ENCODE measurements at places on chromosomes 1 and 21. TPM values are rescaled to one million over a fixed set of nuclear protein-coding genes. Genes with fewer than 3 reads are reported as not detected.

DNA sequence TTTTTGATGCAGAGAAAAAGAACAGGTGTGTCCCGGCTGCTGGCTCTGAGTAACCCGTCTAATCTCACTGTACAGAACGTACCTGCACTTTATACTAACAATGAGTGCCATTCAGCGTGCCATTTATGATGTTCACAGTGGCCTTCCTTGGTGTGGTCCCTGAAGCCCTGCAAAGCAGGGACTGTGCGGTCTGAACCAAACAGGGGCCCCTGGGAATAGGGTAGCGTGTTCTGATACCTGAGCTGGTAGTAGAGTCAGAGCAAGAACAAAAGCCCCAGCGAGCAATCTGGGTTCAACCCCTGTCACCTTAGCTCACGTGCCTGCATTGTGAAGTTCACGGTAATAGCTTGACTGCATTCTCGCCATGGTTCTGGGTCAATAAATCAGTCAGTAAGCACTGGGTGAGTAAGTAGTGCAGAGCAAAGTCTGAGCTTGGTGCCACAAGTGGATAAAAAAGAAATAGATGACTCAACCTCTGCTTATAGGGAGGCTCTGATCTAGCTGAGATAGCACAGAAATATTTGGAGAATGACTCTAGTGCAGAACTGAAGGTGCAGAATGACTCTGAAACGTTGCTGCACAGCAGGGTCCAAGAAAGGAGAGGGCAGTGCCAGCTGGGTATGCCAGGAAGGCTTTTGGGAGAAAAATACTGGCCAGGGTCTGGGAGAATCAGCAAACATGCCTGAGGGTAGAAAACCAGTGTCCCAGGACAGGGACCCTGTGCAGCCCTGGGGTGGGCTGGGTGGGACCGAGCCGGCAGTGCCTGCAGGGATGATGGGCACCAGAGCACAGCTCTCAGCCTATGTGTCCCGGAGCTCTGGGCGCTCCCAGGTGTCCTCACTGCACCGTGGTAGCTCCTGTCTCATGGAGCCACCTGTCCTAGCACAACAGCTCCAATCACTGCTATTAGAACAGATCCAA is 125.9 kb downstream of the RHOU start:
- H3K4me3 ChIP-seq, result no peak overlapping the region
- H3K27ac ChIP-seq, result no peak overlapping the region
- H3K27me3 ChIP-seq, result no peaks in the 10 kb centered on the region
- peaks cover 9% of the 10 kb centered on the region for H3K4me1 ChIP-seq
- no peaks in the 10 kb centered on the region for H3K36me3 ChIP-seq

- DNase-seq, result no peak
- H3K27me3 ChIP-seq, result no peaks in the 10 kb centered on the region
- H3K27ac ChIP-seq, result no peak overlapping the region
- H3K4me3 ChIP-seq, result no peak overlapping the region
- no peaks in the 10 kb centered on the region for H3K4me1 ChIP-seq
Observed at GRCh38 chr1:232147215-232147614, 482.7 kb downstream of the SIPA1L2 start.

DNA sequence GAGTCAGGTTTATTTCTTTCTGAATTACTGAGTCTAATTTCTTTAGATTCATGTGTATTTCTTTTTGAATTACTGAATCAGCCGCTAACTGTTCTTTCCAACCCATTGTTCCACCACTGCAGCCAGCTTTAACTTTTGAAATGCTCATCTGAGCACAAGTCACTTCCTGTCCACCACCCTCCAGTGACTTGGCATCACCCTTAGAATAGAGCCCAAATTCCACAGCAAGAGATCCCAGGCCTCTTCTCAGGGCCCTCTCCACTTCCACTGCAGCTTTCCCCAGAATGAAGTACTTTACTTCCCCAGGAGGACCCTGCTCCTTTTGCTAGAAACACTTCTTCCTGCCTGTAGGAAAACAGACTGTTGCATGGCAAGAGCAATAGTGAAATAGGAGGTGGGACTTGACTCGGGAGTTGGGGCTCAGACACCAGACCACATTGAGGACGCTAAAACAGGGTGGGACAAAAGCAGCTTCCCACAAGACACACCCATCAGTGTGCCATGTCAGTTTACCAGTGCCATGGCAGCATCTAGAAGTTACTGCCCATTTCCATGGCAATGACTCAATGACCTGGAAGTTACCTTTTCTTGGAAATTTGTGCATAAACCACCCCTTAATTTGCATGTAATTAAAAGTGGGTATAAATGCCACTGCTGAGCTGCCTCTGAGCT is 56.5 kb upstream of the ADAR start:
- DNase-seq, result no peak
- H3K36me3 ChIP-seq, result no peaks in the 10 kb centered on the region
- no peaks in the 10 kb centered on the region for H3K4me1 ChIP-seq
- no peaks in the 10 kb centered on the region for H3K27me3 ChIP-seq

S100A14 gene
- total RNA-seq, result not detected

FMO4 gene
- total RNA-seq, result 1.3 TPM

NBPF3 gene
- 1.7 TPM for total RNA-seq

Measured in gastrocnemius medialis (tissue), 4 donors.